Left kidney (tissue), 8 donors: ENCODE measurements at places on chromosomes 12 and 14. TPM values are rescaled to one million over a fixed set of nuclear protein-coding genes. Genes with fewer than 3 reads are reported as not detected.

Gene CLEC1B
- polyA plus RNA-seq = 0.43 TPM

Gene ABCC9
- 30.3 TPM for polyA plus RNA-seq

Gene PARPBP
- polyA plus RNA-seq = 18.3 TPM

Gene LALBA
- polyA plus RNA-seq = not detected

Gene GARIN6
- not detected for polyA plus RNA-seq

Gene HHIPL1
- polyA plus RNA-seq = 0.98 TPM

Gene CD69
- polyA plus RNA-seq = 1.3 TPM

Gene DBX2
- 0.08 TPM for polyA plus RNA-seq

- DNase-seq = no peak
These were observed 73.9 kb downstream of the ANO4 start for GRCh38 chr12:100868487-100868886.

DNA sequence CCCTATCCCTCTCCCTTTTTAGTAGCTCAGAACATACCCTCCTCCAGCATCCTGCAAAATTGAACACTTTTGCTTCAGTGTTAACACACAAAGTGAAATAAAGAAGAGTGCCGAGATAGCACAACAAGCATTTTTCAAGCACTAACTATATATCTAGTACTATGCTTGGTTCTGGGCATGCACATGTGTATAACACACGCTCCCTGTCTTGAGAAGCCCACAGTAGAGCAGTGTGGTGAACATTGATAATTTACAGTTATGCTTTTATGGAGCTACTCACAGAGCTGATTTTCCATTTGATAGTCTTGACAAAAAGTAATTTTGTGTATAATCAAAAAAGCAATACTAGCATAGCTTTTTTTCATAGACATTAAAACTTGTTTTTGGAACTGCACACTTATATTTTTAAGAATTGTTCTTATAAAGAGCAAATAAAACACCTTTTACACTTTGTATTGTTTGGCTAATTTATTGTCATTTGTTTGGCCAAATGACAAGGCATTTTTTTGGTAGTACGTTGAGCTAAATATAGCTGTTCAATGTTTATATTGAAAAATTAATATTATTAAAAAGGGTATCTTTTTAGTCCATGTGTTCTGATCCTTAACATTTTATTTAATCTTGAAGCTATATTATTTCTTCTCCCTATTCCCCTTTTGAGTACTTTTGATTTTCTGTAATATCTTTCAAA is 39.7 kb downstream of the LEMD3 start:
- no peak for DNase-seq

DNA sequence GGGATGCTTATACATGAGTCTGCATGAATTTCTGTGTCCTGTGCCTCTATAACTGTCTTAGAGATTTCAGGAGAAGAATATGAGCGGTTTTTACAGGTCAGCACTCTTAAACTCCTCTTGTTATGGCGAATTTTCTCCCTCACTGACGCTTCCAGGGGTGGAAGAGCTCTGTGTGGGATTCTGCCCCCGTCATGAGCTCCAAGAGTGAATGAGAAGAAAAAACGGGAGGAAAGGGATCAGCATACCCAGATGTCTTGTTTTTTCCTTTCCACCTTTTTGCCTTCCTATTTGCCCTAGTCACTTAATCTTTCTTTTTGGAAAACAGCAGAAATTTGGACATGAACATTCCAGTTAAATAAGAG is 651 bp downstream of the PFKM start:
- no peak for DNase-seq

GRCh38 chr14:91872011-91872501 is 4.7 kb upstream of the TC2N start:
- DNase-seq = no peak

GRCh38 chr12:8156416-8156815 is 399 bp upstream of the ZNF705A start:
- no peak for DNase-seq

DNA sequence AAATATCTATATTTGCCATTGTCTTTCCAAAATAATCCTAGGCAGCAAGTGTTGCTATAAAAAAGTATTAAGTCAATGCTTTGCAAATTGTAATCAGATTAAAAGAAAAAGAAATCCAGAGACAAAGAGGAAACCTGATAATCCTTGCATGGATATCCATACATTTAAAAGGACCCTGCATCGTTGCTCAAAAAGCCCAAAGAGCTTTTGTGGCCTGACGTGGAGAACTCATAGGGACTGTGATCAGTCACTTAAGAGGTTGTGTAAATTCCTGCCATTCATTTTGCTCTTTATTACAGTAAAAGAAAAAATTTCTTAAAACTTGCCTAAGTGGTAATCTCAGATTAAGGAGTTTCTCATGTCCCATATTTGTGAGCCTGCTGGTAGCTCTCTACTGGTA is 392.6 kb downstream of the C12orf75 start:
- DNase-seq = no peak

DNA sequence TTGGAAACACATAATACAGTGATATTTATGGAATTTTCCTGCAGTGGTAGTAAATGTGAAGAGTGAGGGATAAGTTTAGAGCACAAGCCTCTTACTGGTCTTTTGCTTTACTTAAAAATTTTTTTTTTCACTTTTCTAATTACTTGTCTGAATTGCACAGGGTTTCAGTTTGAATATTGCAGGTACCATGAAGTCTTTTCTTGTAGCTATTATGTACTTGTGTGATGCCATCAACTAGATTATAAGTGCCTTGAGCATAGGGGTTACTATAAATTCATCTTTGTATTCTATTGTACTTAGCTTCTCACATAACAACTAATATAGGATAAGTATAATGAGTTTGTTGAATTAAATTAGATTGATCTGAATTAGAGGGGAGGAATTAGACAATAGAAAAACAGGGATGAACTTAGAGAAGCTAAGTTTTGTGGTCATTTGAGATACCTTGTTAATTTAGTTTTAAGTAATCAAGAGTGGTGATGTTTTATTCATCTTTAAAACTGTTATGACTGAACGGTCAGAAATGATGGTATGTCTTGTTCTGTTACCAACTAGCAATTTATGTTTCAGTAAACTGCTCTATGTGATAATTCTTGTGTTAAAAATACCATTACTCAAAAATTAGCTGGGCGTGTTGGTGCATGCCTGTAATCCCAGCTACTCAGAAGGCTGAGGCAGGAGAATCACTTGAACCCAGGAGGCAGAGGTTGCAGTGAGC is 42.1 kb downstream of the CCDC91 start:
- DNase-seq = no peak

- peak; percentile 27 for DNase-seq
These were observed 604 bp downstream of the EEA1 start for GRCh38 chr12:92928421-92928961.

DNA sequence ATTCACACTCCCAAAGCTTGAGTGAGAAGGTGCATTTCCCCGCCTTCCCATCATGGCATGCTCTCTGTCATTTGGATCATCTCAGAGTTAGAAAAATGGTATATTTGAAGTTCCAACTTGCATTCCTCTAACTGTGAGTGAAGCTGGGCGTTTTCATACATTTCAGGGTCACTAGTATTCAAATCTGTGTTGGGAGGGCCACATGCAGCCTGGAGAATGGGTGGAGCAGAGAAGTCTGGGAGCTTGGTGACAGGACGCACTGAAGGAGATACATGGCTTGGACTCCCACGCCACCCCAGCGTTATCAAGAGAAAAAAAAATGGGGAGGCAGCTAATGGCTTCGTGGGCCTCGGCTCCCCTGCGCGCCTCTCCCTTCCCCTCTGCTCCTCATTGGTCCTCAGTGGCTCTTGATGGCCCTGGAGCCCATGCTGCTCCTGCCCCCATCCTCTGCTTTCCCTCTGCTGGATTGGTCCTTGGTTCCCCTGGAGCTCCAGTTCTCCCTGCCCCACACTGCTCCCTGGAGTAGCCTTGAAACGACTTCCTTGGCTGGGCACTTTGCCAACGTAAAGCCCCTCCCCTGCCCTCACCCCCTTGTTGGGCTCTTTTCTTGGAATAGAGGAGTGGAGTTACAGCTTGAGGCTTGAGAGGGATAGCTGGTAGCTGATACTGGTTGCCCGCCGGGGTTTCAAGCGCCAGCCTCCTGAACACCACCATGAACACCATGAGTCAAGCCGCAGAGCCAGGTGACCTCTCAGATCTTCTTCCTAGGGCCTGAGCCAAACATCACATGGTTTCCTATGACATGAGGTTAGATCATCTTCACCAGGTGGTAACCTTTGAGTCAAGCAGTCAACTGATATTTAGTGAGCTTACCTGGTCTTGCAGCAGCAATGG is 139.6 kb downstream of the PRKCH start:
- DNase-seq = no peak

- no peak for DNase-seq
These were observed 87.2 kb upstream of the KRAS start for GRCh38 chr12:25337916-25338315.

GRCh38 chr14:97713023-97713422 is 915.8 kb downstream of the VRK1 start:
- DNase-seq = no peak

- DNase-seq = no peak
These were observed 186.6 kb upstream of the EEA1 start for GRCh38 chr12:93115646-93116045.

DNA sequence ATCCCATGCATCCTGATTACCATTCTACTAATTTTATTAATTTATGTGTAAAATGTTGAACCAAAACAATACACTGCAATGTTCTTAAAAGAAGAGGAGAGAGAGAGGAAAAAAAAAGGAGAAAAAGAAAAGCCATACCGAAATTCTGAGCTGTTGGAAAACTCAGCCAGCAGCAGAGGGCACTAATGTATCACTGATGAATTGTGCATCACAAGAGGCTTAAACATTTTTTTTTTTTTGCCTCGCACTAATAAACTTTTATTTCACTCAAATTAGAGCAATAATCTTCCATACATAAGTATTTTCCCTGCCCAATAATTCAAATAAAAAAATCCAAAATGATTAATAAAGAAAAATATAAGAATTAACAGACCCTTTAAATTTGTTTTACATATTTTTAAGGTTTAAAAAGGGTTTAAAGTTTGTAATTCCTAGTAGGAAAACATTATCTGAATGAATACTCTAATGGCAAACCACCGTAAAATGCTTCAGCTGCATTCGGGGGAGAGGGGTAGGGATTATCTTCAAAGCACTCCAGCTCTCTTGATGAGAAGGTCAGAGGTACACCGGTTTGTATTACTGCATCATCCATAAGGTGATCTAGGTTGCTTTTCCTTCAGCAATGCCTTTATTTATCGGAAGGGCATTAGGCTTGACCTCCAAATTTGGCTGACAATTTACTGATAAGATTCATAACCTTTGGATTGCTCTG is 41.9 kb downstream of the ATP23 start:
- DNase-seq = peak; percentile 62

GRCh38 chr12:109518820-109519665 is 41.6 kb downstream of the UBE3B start:
- peak; percentile 60 for DNase-seq

DNA sequence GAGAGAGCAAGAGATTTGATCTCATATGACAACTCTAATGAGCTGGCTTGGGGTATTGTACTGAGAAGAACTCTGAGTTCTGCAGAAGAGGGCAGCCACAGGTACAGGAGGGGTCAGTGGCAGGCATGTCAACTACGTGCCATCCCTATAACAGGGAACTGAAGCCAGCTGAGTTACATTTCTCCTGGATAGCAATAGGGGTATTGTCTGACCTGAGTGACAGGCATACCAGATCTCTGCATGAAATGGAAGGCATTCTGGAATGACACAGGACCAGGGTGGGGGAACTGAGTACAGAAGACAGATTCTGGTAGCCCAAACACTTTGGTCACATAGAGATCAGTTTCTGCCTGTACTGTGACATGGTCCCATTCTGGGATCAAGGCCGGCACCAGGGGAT is 35.8 kb downstream of the EFCAB11 start:
- DNase-seq = no peak

DNA sequence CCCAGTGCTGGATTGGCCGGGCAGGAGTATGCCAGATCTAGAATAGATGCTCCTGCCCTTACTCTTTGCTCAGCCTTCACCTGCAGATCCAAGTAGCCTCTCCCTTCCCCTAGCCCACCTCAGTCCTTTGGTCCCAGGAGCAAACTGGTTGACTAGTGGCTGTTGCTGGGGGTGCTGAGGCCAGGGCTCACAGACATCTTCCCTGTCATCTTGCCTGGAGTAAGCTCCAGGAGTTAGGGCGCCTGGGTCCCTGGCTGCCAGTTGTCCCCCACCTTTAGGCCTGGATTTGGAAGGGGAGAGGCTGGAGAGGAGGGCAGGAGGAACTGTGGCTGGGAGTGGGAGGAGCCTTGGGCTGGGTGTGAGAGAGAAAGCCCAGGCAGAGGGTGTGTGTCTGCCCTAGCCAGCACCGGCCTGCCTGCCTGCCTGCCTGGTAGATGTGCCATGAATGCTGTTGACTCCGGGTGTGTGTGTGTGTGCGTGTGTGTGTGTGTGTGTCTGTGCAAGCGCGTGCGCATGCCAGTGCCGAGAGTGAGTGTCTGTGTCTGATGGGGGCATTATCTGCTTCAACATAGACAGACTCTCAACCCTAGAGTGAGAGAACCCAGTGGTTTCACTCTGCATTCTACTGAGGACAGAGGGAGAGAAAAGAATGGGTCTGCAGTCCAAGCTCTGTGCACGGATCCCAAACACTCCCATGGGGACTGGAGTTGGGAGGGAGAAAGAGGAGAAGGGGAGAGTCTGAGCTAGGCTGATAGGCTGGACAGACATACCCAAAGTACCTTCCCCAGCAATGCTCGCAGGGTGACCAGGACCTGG is 845 bp upstream of the RARG start:
- no peak for DNase-seq

DNA sequence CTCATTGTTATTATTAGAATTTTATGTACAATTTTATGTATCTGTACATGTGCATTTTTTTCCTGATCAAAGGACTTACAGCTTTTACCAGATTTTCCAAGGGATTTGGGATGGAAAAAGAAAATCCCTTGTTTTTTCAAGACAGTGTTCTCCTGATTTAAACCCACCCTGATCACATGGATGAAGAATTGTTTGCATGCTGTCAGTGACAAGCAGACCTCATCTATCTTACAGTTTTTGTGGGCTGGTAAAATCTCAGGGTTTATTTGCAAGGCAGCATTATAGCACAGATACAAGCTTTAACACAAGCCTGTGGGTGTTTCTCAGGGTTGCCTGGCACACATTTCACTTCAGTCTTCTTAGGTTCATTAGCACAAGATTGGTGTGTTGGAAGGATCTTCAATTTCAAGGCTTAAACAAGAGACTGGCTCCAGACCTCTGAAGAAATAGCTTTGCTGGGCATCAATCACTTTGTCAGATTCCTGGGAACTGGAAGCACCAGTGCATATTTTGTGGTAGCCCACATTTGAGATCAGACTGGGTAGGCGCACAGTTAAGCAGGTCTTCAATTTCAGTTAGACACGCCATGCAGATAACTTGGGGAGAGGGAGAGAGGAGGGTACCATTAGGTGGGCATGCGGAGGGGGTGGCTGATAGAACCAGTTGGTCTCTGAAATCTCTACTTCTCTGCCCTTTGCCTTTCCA is 118.0 kb downstream of the TBX5 start:
- peak; percentile 50 for DNase-seq

GRCh38 chr12:25584596-25584995 is 31.5 kb upstream of the LMNTD1 start:
- DNase-seq = no peak

- no peak for DNase-seq
These were observed 319.5 kb downstream of the FUT8 start for GRCh38 chr14:65731933-65732506.

- DNase-seq = no peak
These were observed 182.7 kb downstream of the MYRFL start for GRCh38 chr12:70007687-70008086.

- DNase-seq = no peak
These were observed 33.9 kb upstream of the CDKN3 start for GRCh38 chr14:54362759-54363437.

- DNase-seq = no peak
These were observed 1180.6 kb downstream of the VRK1 start for GRCh38 chr14:97977651-97978261.

GRCh38 chr14:24274101-24274543 is 2.7 kb upstream of the RABGGTA start:
- no peak for DNase-seq

GRCh38 chr12:54442099-54442498 is 23.0 kb upstream of the ITGA5 start:
- DNase-seq = no peak
